ENCODE measurements at places on chromosomes 2 and 18.
A peak's percentile ranks its signal among the peaks of the same experiment; 100 is the strongest.

GRCh38 chr18:9466846-9467245 lies 8.5 kb upstream of the RALBP1 start:
- DNase-seq, result no peak

DNA sequence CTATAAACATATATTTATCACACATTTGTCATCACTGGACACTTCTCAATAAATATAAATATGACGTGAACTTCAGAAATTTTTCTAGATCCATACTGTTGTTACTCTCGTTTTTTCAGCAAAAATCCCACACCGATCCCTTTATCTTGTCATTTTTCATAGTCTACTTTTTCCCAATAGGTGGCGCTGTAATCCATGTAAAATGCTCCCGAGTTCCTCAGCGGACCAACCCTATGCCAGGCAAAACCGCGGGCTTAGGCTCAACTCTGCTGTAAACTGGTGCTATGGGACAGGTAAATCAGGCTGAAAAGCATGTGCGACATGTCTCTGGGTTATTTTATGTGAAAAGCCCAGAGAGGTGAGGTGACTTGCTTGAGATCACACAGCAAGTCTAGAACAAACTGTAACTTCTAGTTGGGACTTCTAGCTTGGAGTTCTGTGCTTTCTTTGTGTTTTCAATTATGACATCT lies 104.0 kb downstream of the COBLL1 start:
- peak; percentile 9 for DNase-seq

- no peak for DNase-seq
Measured at GRCh38 chr18:78639006-78639950, 340.3 kb upstream of the SALL3 start.

DNA sequence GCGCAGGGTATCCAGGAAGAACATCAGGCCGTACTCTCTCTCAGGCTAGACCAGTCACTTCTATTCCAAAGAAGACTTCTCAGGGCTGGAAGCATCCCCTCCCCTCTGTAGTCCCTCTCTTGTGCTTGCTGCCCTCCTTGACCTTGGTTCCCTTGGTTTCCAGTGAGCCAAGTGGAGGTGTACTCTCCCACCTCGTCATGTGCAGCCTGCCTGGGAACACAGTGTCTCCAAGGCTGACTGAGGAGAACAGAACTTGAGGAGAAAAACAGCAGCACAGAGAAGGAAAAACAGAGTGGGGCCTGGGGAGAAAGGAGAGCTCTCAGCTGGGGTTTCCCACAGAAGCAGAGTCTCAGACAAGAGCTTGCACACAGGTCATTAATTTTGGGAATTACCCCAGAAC lies 52.7 kb downstream of the HAUS1 start:
- DNase-seq, result no peak

DNA sequence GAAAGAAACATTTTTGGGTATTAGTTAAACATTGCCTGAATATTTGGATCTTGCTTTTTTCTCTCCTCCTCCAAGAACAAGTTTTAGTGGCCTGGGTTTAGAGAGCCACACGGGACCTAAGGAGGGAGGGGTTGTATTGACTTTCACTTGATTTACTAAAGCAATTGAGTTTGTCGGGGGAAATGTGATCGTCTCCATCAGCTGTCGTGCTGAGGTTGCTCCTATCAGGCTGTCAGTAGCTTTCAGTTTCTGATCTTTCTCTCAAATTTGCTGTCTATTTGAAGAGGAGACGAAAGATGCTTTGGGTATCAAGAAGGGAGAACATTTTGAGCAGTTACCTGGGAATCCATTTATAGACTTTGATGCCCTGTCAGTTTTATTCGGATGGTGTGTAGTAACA lies 106.0 kb downstream of the SETBP1 start:
- no peak for DNase-seq

DNA sequence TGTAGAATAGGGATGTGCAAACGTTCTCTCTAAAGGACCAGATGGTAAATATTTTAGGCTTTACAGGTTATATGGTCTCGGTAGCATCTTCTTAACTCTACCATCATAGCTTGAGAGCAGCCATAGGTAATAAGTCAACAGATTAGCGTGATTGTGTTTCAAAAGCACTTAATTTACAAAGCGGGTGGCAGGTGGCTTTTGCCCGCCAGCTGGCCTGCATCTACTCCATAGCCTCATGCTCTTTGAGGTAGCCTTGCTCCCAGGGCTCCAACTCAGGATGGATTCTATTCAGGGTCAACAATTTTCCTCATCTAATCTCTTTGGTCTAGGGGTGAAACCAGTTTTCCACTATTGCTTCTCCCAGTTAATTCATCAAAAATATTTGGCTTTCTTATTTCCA lies 5.0 kb upstream of the ATP9B start:
- DNase-seq, result no peak

DNA sequence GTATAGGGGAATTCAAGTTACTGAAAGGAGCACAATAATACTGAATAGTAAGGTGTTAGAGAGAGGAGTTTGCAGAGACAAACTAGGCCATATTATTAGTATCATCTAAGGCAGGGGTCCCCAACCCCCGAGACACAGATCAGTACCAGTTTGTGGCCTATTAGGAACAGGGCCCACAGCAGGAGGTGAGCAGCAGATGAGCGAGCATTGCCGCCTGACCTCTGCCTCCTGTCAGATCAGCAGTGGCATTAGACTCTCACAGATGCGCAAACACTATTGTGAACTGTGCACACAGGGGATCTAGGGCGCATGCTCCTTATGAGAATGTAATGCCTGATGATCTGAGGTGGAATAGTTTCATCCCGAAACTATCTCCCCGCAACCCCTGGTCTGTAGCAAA lies 41.8 kb upstream of the TMEM200C start:
- no peak for DNase-seq

GRCh38 chr2:19548116-19548515 lies 189.7 kb upstream of the OSR1 start:
- no peak for DNase-seq

- DNase-seq, result no peak
Measured at GRCh38 chr2:150081775-150082481, 405.5 kb downstream of the RND3 start.
